Femur (tissue), 1 donor: ENCODE measurements at places on chromosomes 5 and 9.
A peak's percentile ranks its signal among the peaks of the same experiment; 100 is the strongest.

GRCh38 chr9:130824643-130825350 is 10.3 kb upstream of the ABL1 start:
- peak; percentile 85 for DNase-seq

GRCh38 chr9:89896806-89897340 is 292.1 kb downstream of the GADD45G start:
- no peak for DNase-seq

DNA sequence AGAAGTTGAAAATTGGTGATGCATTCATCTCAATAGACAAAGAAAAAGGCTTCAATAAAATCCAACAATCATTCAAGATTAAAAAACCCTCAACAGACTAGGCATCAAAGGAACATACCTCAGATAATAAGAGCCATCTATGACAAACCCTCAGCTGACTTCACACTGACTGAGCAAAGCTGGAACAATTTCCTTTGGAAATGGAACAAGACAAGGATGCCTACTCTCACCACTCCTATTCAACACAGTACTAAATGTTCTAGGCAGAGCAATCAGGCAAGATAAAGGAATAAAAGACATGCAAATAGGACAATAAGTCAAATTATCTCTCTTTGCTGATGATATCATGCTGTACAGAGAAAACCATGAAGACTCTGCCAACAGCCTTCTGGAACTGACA is 1188.1 kb downstream of the DTWD2 start:
- no peak for DNase-seq

DNA sequence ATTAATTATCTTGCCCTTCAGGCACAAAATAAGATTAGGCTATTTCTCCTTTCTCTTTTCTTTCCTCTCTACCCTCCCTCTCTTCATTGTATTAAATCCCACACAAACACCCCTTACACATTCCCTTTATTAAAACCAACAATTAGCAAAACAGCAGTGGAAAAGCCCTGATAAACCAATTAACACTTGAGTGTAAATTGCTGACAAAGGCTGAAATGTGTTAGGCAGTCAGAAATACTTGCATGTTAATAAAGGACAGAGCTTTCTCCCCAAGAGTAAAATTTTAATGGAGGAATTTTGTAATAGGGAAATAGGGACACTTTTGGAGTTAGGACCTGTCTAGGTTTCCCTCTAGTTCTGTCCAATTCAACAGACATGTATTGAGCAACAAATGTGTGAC is 370.9 kb downstream of the MRPS30 start:
- no peak for DNase-seq

- no peak for DNase-seq
These were observed 48.3 kb downstream of the DAP start for GRCh38 chr5:10712574-10713366.

DNA sequence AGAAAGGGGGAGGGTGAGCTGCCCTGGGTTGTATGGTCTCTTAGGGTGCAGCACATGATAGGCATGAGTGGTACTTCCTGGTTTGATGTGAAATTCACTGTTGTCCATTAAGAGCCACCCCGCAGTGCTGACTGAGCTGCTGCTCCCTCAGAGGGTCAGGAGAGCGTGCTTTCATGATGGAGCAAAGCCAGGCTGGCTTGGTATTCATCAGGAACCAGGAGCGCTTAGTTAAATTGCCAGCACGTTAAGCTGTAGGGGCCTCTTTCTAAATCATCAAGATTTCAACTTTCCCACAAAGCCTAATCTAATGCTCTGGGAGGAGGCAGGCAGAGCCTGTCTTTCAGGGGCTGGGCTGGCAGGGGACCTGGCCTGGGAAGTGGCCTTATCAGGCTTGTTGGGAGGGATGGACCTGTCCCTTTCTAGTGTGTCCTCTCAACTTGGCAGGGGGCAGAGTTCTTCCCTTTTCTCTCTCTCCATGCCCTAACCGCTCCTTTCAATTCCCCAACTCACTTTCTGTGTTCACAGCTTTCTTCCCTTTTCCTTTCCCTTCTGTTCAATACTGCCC is 7.9 kb downstream of the CYSTM1 start:
- no peak for DNase-seq

DNA sequence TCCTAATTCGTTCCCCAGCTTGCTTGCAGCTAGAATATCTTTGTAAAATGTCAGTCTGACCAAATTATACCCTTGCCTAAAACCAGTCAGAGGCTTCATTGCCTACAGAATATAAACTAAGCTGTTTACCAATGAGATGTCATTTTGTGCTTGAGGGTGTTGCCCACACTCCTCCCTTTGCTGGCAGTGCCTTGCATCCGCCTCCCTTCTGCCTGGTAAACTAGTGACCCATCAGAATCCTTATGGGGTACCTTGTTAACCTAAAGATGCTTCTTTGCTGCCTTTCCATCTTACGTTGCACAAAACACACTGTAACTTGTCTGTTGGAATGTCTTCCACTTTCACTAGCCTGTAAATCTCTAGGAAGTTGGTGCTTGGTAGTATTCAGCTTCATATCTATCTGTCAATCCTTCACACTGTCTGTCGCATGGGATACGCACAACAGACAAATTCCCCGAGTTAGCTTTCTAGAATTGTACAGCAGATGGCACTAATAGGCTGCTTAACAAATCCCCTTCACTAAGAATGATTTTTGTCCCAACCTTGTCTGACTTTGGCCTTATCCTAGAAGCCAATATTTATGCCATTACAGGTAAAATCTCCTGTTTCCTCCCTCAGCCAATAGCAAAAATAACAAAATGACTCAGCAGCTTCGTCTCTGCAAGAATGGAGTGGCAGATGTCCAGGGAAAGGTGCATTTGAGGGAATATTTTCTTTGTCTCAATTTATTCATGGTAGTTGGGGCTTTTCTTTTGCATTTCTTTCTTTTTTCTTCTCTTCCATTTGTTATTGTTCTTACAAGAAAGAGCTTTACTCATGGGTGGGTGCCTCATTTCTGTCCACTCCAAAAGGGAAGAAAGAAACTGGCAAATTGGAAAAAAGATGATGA is 3.0 kb downstream of the NUDT2 start:
- no peak for DNase-seq

DNA sequence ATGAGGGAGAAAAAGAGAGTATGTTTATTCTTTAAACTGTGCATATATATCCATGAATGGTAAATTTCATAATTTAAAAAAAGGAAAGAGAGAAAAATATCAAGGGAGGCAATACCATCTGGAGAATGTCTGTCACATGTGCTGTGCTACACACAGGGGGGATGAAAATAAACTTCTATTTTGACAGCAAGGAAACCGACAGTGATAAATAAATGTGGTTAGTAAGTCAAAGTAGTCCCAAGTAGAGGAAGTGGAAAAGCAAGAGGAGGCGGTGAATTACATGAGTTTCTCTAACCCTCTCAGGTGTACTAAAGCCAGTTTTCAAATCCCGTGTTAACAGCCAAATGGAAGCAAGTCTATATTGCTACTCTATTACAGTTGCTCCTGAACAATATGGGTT is 83.3 kb downstream of the ICE1 start:
- DNase-seq = no peak

DNA sequence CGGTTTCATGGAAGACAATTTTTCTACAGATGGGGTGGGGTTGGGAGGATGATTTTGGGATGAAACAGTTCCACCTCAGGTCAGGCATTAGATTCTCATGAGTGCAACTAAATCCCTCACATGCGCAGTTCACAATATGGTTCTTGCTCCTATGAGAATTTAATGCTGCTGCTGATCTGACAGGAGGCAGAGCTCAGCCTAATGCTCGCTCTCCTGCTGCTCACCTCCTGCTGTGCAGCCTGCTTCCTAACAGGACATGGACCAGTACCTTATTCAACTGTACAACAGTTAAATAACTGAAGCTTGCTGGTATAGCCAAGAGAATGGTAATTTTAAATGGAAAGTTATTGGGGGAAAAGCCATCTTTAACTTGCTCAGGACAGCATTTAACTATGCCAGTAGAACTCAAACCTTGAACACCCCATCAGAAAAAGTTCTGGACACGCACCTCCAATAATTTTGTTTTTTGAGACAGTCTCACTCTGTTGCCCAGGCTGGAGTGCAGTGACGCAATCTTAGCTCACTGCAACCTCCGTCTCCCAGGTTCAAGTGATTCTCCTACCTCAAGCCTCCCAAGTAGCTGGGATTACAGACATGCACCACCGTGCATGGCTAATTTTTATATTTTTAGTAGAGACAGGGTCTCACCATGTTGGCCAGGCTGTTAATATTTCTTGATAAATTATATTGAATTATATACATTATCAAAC is 27.7 kb downstream of the HMGCR start:
- DNase-seq = no peak

DNA sequence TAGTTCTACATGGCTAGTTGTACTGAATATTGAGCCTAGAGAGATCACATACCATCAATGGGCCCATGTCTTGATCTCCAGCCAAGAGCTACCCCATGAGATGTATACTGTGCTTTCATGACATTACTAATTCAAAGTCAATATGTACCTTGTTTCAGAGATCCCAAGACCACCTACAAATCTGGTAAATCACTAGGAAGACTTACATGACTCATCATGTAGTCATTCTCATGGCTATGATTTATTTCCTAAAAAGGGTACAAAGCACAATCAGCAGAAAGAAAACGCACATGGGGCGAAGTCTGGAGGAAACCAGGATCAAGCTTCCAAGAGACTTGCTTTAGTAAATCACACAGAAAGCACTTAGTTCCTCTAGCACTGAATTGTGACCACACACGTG is 103.0 kb downstream of the PCSK5 start:
- no peak for DNase-seq

- DNase-seq = no peak
These were observed 35.9 kb upstream of the NANS start for GRCh38 chr9:98020476-98021145.

GRCh38 chr5:133219296-133219695 is 167.5 kb downstream of the HSPA4 start:
- DNase-seq = no peak

DNA sequence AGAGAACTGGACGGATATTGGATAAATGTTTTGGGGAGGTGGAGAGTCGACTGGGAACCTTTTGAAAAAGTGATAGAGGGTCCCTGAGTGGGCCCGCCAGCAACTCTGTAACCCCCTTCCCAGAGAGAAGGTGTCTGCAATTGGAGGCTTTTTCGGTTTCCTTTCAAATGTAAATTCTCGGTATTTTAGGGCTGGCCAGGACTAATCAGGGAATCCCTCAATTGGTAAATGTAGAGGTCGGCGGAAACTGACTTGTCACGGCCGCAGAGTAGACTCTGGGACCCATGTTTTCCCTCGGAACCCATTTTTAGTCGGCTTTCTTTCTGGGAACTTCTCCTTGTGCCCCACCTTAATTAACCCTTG is 524 bp downstream of the CCNB1 start:
- no peak for DNase-seq

DNA sequence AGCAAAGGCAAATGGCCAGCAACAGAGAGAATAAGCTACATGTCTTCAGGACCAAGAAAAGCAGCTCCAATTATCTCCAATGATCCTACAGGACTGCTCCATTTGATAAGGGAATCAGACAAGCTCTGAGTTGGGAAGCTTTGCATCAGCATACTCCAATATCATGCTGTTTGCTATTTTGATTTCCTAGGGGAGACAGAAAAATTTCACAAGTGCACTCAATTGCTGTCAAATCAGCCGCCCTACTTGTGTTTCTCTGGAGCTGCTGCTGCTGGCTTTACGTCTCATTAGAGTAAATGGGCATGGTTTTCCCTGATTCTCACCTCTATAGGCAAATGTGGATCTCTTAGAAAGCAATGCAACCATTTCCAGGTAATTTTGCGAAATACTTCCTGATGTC is 201.7 kb downstream of the PRELID2 start:
- no peak for DNase-seq

DNA sequence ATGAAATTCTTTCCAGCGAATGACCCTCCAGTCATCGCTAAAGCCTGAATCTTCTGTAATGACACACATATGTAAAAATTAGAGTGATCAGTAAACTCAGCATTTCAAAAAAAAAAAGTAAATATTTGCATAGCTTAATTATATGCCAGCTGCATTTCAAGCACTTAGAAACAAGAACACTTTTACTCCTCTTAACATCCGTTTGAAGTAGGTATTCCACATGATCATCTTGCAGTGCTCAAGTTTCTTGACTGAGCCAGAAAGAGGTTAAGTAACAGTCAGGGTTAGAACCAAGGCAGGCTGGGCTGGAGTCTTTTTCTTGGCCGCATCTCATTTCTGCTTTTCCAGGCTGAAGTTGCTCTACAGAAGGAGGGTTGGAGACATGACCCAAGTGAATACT is 27.6 kb downstream of the EGFLAM start:
- no peak for DNase-seq

DNA sequence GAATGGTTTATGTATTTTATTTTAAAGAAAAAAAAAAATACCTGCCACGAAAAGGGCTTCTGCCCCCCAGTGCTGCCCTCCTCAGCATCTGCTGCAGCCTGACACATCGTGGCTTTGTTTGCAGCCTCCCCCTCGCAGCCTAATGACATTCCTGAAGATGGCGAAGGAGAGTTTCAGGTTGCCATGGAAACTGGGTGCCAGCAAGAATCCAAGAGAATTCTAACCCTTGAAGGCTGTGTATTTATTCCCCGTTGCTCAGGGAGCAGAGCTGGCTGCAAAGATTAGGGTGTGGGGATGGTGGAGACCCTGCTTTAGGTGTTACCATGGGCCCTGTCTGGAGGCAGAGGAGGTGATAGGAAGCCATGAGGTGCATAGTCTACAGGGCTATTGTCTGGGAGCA is 126.6 kb downstream of the NSG2 start:
- DNase-seq = no peak

GRCh38 chr9:126614088-126614454 is 343 bp downstream of the LMX1B start:
- no peak for DNase-seq

DNA sequence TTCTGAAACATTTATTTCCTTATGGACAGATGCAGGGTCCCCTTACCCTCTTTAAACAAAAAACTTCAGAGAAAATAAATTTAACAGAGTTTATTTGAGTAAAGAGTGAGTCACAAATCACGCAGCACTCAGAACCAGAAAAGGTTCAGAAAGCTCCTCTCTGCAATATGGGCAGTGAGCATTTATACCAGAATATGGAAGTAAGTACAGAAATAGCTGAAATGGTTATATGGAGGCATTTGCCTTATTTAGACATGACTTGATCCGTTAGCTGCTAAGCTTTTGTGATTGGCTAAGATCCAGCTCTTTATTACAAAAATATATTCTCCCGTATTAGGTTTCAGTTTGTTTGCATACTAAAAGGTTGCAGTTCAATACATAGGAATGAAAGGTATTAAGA is 1554.1 kb downstream of the EFNA5 start:
- no peak for DNase-seq

GRCh38 chr5:40401284-40402006 is 278.3 kb upstream of the PTGER4 start:
- DNase-seq = no peak

DNA sequence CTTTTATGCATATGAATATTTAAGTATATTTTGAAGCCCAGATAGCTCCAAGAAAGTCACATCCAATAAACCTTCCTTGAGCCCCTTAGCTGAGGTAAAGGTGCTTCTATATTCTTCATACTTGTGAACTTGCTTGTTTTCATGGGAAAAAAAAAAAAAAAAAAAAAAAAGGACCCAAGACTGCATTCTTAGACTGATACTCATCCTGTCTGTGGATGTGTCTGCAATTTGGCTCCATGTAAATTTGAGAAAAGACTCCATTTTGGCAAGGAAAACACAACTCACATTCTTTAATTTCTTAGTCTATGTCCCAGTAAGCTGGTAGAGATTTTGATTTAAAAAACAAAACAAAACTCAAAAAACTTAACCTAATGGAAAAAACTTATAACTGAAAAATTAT is 238.3 kb downstream of the FBXL17 start:
- DNase-seq = no peak

GRCh38 chr5:93586736-93587596 is 3.9 kb downstream of the NR2F1 start:
- no peak for DNase-seq
